ENCODE measurements at places on chromosomes 3 and 15.

DNA sequence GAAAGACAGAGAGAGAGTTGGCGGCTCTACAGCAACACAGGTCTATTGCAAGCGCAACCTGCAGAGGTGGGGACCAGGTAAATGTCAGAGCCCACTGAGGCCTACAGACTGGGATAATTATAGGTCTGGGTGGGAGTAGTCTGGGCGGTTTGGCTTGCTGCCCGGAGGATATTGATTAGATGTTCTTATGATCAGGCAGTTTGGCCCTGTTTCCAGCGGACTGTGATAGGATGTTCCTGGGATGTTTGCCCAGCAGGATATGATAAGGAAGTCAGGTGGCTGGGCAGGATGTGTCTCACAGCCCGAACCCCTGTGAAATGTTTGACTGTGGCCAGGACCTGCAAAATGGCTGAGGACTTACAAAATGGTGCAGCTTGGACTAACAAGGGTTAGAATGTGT lies 364.9 kb downstream of the NAALADL2 start:
- DNase-seq, result no peak

DNA sequence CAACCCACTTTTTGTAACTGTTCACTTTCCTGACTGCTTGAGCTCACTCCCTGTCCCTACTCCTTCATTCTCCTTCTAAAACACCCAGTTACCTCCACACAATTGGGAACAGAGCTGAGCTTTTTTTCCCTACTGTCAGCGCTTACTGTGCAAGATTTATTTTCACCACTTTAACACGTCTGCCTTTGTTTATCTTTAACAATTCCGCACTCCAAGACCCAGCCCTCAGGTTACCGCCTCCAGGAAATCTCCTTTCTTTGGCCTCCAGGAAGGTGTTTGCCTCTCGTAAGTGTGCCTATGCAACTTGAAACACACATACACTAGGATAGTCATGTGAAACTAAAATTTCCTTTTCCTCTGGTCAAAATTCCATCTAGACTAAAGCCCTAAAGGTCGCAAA lies 271.9 kb upstream of the TPRG1 start:
- no peak for DNase-seq

GRCh38 chr3:105561876-105562275 lies 195.2 kb downstream of the ALCAM start:
- DNase-seq, result no peak

DNA sequence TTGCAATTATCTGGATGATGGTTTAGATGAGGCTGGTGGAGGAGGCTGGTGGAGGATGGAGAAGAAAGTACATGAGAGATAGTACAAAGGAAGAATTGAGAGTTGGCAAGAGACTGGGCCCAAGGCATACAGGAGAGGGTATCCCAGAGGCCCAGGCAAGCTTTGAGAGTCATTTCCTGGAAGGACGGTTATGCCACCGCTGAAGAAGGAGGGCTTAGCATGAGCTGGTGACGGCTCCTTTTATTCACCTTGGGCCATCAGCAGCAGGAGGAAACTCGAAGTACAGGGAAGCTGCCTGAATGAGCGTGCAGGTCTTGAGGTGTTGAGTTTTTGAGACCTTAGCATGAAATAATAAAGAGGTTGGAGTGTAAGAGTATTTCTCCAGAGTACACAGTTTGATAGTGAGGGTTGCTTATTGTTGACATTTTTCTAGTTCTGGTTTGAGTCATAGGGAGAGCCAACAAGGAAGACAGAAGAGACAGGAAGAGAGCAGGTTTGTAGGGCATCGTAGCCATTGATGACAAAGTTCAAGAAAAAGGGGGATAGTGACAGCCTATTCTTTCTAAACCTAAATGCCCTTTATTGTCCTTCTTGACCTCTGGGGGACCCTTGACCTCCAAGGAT lies 13.8 kb downstream of the THSD4 start:
- no peak for DNase-seq

DNA sequence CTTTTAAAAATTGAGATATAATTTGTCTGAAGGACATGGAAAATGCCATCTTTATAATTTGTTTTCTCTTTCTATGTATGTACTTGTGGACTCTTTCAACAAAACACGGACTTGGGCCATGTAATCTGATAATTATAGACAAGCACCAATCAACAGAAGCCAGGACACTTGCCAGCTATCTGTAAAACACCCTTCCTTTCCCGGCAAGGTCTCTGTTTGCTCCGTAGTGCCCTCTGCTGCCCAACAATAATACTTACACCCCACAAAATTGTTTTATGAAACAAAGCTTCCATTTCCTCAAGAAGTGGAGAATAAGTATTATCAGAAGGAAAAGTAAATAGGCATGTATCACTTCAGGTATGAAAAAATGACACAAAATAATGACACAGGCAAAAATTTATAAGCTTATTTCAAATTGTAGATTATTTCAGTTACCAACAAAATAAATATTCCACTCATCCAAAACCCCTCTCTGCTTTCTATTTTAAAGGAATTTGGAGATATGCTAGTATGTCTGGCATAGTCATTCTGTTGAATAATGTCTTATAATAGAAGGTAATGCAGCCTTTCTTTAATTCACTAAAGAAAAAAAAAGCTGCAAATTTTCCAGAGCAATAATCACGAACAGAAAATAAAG lies 32.8 kb downstream of the MYH15 start:
- DNase-seq, result peak; percentile 38

- peak; percentile 56 for DNase-seq
Observed at GRCh38 chr3:169863458-169863899, 6.3 kb downstream of the LRRC31 start.

GRCh38 chr15:61196711-61197586 lies 32.2 kb downstream of the RORA start:
- DNase-seq, result no peak

Data from ovary (tissue), 10 donors.